GM10248 (cell line): ENCODE measurements at places on chromosomes 2 and 18.

- DNase-seq = peak; percentile 62
These were observed 15.9 kb downstream of the SMAD7 start for GRCh38 chr18:48934723-48935432.

- DNase-seq = no peak
These were observed 27.1 kb downstream of the NCK2 start for GRCh38 chr2:105771836-105772235.

DNA sequence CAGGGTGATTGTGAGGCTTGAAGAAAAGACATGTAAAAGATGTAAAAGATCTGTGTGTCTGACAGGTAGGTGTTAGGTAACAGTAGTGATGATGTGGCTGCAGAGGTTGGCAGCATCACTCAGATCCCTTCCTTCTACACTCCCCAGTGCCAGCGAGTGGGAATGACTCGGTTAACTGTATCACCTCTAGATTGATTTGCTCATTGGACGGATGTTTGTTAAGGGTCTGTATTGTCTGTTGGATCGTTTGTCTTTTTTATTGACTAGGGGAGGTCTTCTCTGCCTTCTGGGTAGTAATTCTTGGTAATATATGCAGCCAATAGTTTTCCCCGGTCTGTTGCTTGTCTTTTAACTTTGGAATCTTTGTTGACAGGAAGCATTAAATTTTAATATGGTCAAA lies 44.8 kb upstream of the CNGA3 start:
- DNase-seq = no peak

DNA sequence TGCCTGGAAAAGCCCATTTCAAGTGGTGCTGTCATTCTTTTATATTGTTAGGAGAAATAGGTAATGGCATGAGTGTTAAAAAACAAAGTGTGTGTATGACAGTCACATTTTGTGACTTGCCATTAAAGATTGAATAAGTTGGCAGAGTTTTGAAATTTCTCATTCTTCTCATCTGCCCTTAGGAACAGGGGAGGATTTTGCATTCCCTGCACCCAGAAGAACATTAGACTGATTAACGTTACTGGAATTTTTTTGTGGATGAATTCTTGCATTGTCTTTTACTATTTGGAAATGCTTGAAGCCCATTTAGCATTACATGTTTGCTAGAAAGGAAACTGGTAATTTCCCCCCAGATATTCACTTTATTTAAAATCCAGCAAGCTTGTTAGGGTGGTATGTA lies 162.2 kb downstream of the BABAM2 start:
- DNase-seq = no peak

- no peak for DNase-seq
These were observed at the start of gene MXD1 for GRCh38 chr2:69914950-69915945. TSS of gene MXD1 (plus strand) at chr2:69915109. CDS start at chr2:69915331, 222 bp downstream.

DNA sequence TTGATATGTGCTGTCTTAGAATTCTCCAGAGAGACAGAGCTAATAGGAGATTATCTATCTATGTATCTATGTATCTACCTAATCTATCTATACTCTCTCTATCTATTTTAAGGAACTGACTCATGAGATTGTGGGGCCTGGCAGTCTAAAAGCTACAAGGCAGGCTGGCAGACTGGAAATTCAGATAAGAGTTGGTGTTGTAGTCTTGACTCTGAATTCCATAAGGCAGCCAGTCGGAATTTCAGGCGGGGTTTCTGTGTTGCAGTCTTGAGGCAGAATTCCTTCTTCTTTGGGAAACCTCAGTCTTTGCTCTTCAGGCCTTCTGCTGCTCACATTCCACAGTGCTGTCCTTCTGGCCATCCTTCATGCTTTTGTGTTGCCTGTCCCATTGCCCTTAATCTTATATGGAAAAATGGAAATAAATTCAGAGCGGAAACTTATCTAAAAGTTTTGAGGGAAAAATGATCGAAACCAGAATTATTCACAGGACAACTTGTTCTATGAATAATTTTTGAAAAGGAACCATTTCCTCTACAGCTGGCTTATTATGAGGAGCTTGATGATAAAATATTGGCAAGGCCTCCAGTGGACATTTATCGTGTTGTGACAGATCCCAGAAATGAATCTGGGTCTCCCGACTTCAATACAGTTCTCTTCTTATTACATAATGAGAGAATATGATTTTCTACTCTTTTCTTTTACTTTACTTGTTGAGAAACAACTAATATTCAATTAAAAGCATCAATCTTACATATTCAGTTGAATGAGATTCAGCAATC lies 10.8 kb downstream of the IL1RL1 start:
- DNase-seq = no peak

DNA sequence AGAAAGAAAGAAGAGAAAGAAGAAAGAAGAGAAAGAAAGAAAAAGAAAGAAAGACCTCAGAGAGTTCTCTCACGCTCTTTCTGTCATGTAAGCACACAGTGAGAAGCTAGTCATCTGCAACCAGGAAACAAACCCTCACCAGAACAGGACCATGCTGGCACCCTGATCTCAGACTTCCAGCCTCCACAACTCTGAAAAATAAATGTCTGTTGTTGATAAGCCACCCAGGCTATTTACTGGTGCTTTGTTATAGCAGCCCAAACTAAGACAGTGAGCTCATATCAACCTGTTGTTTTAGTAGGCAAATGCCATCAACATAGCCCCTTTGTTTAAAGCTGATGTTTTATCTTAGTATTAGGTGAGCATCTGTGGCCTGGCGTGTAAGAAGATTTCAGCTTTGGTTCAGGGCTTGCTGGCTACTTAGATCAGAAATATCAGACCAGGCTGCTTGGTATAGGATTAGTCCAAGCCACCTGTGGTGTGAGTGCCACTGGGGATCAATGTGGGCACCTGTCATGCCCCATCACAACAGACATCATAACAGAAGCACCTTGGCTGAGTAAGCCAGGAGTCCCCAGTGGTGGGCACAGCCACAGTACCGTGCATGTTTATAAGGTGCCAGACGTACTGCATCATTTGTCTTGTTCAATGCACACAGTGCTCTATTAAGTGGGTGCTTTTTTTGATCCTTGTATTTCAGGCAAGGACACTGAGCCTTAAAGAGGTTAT lies 94.4 kb downstream of the LBH start:
- DNase-seq = no peak

DNA sequence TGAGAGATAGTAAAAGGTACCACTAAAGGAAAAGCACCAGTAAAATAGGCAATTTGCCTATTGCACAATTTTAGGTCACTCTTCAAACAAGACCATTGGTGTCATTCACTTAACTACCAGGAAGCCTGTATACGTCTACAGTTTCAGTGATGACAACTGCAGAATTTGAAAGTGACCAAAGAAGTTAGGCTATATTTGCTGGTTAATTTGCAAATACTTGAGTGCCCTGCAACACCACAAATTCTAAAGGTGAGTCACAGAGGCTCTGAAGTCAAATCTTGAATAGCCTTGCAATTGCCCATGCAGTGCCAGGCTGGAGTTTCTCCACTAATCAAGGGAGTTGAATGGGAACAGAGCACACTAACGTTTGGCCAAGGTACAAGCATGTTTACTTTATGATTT lies 128.7 kb upstream of the CCDC68 start:
- DNase-seq = no peak
